ENCODE measurements at places on chromosomes 7 and 10.

GRCh38 chr10:37975401-37975991 lies 951 bp downstream of the ZNF25 start:
- DNase-seq, result peak; percentile 29

- no peak for DNase-seq
Observed at GRCh38 chr10:77101341-77101740, 536.3 kb downstream of the KCNMA1 start.

GRCh38 chr7:97851683-97852082 lies 20.5 kb downstream of the ASNS start:
- no peak for DNase-seq

GRCh38 chr10:131431533-131431932 lies 120.0 kb upstream of the TCERG1L start:
- DNase-seq, result no peak

DNA sequence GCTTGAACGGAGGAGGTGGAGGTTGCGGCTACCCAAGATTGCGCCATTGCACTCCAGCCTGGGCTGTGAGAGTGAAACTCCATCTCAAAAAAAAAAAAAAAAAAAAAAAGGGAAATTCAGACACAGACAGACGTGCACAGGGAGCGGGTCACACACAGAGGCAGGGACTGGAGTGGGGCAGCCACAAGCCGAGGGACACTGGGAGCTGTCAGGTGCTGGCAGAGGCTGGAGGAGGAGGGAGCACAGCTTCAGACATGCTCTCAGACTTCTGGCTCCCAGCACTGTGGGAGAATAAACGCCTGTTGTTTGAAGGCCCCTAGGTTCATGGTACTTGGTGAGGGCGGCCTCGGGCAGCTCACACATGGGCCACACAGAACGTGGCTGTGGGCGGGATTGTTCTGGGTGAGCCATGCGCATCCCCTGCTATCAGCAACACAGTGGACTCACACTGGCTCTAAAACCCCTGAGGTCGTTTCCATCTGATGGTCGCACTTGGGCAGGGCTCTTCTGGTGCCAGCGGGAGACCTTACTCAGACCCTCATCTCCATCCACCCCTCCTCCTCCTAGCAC lies 375.9 kb downstream of the DNAJB6 start:
- DNase-seq, result no peak

DNA sequence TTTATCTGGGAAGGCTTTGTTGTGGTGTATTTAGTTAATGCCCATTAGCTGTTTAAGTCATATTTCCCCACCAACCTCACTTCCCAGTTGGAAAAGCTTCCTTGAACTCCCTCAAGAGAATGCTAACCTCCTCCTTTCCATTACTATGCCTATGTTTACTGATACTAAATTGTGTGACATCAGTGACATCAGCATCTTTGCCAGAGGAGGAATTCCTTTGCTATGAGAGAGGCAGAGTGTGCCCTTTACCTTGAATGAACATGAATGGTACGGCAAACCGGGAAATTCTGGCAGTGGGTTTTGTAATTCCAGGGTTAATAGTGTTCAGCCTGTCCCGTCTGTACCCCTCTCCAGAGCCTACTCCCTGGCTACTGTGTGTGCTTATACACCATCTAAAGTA lies 22.1 kb upstream of the GLCCI1 start:
- DNase-seq, result no peak

- no peak for DNase-seq
Observed at GRCh38 chr10:113202011-113202410, 252.0 kb downstream of the TCF7L2 start.

- no peak for DNase-seq
Observed at GRCh38 chr10:62814756-62815380, 1.3 kb downstream of the EGR2 start.

GRCh38 chr10:77404810-77405209 lies 232.8 kb downstream of the KCNMA1 start:
- no peak for DNase-seq

DNA sequence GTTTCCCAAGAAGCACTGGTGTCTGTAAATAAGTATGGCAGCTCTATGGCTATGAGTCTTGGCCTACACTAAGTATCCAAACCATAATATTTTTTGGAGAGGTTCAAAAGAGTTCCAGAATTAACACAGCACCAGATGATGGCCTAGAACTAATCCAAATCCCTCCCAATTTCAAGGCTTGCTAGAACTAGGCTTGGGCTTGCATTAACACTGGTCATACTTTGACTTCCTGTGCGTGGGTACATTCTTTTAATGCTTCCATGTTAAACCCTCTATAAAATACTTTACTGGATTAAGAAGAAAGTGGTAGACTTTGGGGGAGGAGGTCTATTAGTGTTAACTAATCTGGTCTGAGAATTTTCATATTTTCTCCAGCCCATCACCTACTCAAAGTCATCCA lies 3.1 kb downstream of the AASS start:
- no peak for DNase-seq

GRCh38 chr10:17859492-17860156 lies 50.5 kb downstream of the MRC1 start:
- DNase-seq, result peak; percentile 48

- no peak for DNase-seq
Observed at GRCh38 chr7:2859952-2860351, 15.8 kb upstream of the GNA12 start.

DNA sequence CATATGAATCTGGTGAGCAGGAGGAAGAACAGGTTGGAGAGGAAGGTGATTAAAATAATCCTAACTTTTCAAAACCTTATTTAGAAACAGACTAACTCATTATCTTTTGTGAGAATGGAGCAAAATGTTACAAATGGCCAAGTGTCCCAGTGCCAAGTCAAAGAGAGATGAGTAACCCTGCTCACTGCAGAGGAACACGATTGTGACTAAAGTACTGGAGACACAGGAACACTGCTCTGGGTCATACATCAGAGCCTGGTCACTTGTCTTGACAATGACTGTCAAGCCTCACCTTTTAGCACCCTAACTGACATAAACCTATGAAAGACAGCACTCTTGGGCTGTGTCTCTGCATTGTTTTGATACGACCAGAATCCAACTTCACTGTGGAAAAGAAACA lies 108.8 kb downstream of the SGMS1 start:
- no peak for DNase-seq

DNA sequence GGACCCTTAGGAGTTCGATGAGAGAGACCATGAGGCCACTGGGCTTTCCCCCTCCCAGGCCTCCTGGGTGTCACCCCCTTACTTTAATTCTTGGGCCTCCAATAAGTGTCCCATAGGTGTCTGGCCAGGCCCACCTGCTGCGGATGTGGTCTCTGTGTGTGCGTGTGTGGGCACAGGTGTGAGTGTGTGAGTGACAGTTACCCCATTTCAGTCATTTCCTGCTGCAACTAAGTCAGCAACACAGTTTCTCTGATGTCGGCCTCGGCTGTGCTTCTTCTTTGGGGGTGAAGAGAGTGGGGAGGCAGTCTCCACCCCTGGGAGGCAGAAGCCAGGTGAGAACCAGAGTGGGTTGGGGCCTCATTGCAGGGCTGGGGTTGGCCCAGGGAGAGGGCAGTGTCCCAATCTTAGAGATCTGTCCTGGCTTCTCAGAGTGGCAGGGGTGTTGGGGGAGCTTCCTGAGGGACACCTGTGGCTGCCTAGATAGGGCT lies 1.5 kb downstream of the PVRIG start:
- DNase-seq, result peak; percentile 87

GRCh38 chr7:130910949-130911944 lies 177.2 kb upstream of the KLF14 start:
- DNase-seq, result no peak

DNA sequence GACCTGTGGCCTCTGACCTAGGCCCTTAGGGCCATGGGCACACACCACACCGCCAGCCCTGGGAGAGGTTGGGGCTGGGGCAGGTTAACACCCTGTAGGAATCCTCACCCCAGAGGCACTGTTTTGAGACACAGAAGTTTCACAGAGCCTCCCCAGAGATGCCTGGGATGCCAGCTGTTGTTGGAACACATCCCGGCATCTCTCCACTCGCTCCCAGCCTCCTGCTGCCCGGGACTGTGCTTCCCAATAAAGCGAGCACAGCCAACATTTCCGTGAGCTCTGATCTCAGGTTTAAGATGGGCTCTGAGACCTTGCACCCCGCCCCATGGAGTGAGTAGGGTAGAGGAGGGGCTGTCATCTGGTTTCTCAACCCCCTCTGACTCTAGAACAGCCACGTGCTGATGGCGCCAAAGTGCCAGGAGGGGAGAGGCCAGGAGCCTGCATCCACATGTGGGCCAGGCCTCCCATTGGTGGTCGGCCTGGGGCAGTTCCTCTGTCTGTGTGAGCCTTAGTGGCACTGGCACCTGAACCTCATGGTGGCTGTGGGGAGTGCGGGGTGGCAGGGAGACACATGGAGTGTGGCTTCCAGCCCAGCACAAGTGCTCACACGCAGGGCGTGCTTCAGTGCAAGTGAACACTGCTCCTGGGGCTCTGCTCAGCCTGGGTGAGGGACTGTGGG lies 54.7 kb downstream of the RASGEF1A start:
- no peak for DNase-seq

DNA sequence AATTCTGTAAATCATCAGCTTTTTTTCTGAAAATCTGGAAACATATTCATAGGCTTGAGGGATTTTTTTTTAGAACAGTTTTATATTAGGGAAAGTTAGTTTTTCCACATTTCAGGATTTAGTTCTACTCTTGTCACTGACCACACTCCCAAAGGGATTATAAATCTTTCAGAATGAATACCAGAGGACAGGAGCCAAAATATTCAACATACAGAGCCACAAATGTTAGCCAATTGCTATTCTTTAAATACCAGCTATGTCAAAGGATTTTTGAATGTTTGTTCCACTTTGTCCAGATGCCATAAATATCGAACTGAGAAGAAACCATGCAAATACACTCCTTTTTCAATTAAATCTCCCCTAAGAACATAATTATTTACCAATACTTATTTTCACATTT lies 50.7 kb downstream of the ODAD2 start:
- no peak for DNase-seq

DNA sequence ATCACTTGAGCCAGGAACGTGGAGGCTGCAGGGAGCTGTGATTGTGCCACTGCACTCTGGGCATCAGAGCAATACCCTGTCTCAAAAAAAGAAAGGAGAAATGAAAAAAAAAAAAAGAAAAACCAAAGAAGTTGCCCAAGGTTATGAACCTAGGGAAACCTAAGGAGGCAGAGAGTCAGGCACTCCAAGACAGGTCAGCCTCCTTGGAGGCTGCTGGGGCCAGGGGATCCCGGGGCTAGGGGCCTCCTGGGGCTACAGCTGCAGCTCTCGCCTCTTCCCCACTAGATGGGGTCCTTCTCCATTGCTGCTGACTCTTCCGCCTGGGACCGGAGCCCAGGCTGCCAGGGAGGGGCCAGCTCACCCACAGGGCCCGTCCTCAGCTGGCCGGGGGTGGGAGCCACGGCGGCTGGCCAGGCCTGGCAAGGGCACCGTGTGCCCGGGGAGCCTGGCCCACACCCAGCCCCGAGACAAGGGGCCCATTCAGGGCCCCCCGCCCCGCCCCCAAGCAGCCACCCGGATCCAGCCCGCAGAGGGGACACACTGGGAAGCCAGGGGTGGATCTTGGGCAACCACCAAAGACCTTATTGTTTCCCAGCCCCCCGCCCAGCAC lies 1.7 kb upstream of the SPACDR start:
- DNase-seq, result no peak

DNA sequence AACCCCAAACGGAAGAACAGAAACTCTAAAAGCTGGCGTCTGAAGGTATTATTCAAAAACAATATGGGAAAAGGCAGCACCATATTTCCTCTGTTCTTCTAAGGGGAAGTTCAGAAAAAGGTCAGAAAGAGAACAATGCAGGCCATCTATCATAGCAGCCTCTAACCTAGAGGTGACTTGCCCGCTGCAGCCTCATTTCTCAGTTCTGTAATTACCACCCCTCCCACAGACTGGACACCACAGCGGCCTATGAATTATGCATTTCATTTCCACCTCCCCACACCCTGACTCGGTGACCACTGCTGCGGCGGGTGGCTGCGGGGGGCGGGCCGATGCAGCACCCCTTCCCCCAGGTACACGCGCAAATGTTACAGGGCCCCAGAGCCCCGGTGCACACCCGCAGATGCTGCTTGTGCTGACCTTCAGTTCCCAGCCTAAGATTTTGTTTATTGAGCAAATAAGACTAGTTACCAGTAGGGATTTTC lies 125.5 kb downstream of the CLEC2L start:
- peak; percentile 12 for DNase-seq

DNA sequence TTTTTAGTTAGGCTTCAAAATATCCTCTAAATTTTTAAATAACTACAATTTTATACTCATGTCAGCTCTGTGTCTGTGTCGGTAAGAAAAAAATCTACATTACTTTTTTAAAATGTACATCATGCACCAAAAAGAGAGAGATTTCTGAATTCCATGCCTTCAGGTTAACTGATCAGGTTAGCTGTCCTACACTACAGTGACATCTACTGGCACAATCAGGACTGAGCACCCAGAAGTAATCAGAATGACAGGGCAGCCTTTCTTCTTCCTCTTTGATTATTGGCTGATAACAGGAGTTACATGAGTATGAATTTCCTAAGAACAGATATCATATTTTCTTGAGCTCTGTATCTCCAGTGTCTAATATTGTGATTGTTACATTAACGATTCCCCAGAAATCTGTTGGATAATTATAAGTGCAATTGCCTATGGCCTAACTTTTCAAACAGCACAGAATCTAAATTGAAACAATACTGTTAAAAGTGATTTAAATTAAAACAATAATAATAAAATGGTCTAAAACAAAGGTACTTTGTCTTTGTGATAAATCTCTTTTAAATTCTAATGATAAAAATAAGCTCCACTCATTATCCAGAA lies 41.8 kb upstream of the HYCC1 start:
- DNase-seq, result peak; percentile 76

GRCh38 chr7:52685333-52685732 lies 350.1 kb upstream of the POM121L12 start:
- DNase-seq, result no peak

- DNase-seq, result peak; percentile 16
Observed at GRCh38 chr7:139860090-139860775, 31.2 kb downstream of the TBXAS1 start.

DNA sequence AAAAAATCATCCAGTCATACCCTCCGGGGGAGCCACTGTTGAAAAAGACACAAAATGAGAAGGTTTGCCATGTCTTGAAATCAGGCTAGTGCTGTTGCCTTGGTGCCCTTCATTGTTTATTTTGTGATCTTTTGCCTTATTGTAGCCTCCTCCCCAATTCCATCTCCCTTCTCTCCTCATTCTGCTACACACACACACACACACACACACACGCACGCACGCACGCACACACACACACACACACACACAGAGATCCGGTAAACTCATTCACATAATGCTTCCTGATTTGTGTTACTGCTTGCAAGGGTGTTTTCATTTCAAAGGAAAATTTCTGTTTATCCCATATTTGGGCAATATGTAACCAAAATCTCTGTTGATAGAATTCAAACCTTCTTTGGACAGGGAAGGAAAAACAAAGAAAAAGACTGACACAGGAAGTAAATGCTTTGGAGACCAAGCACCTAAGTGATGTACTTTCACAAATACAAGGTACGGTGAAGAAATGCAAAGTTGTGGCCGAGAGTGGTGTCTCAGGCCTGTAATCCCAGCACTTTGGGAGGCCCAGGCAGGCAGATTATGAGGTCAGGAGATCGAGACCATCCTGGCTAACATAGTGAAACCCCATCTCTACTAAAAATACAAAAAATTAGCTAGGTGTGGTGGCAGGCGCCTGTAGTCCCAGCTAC lies 141.1 kb upstream of the CDK13 start:
- DNase-seq, result no peak

GRCh38 chr10:132856869-132857524 lies 71.0 kb upstream of the NKX6-2 start:
- no peak for DNase-seq

GRCh38 chr7:142637240-142637639 lies 112.0 kb upstream of the PRSS1 start:
- DNase-seq, result no peak

GRCh38 chr7:148963583-148964482 lies 64.5 kb downstream of the PDIA4 start:
- DNase-seq, result no peak
